Airway epithelial cell (primary cell): ENCODE measurements at places on chromosomes 1 and 21. TPM values are rescaled to one million over a fixed set of nuclear protein-coding genes. Genes with fewer than 3 reads are reported as not detected.

The CAPN8 gene
- total RNA-seq: 0.21 TPM in 1 of 2 replicates, not detected in the other

The CFAP45 gene
- 0.09 and 0.49 TPM in 2 replicates for total RNA-seq

The OR6F1 gene
- not detected in 2 replicates for total RNA-seq

The EPHA10 gene
- total RNA-seq: under 0.01 and 0.07 TPM in 2 replicates

The S100A2 gene
- 5,324 and 7,203 TPM in 2 replicates for total RNA-seq

The FAM167B gene
- total RNA-seq: not detected in 2 replicates
